ENCODE measurements at places on chromosomes 16 and 17.

GRCh38 chr17:38711792-38712571 lies 6.9 kb downstream of the MLLT6 start:
- DNase-seq, result no peak

- DNase-seq, result no peak
Observed at GRCh38 chr17:81536299-81537290, 8.4 kb downstream of the FSCN2 start.

DNA sequence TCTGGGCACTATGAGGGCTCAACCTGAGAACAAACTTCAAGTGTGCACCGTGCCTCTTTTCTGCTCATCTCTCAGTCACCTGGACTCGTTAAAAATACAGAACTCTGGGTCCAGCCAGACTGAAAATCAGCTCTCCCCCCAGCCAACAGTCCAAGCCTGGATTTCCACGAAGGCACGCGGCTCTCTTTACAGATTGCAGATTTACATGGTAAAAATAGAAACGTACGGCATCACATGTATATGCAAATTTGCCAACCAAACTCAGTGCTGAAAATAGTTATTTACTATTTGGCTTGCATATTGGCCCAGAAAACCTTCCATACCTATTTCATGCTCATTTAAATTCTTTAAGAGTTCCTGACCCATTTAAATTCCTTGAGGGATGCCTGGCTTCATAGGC lies 315.8 kb downstream of the MAF start:
- no peak for DNase-seq

DNA sequence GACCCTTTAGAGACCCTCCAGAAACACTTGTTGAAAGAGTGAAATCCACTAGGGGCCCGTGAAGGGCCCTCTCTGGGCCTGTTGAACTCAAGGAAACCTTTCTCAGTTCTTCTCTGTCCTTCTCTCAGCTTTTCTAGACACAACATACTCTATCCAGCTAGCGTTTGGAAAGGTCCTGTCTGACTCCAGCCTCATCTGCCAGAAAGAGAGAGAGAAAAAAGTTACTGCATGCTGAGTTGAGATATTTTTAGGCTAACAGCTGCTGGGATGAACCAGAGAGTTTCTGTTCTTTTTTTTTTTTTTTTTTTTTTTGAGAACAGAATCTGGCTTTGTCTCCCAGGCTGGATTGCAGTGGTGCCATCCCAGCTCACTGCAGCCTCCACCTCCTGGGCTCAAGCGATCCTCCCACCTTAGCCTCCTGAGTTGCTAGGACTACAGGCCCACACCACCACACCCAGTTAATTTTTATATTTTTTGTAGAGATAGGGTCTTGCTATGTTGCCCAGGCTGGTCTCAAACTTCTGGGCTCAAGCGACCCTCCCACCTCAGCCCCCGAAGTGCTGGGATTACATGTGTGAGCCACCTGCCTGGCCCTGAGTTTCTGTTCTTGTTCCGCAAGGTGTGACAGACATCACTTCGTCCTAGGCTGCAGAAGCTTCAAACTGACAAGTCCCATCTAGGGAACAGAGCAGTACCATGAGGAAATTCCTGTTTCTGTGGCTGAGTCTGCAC lies 14.9 kb upstream of the TEX2 start:
- no peak for DNase-seq

DNA sequence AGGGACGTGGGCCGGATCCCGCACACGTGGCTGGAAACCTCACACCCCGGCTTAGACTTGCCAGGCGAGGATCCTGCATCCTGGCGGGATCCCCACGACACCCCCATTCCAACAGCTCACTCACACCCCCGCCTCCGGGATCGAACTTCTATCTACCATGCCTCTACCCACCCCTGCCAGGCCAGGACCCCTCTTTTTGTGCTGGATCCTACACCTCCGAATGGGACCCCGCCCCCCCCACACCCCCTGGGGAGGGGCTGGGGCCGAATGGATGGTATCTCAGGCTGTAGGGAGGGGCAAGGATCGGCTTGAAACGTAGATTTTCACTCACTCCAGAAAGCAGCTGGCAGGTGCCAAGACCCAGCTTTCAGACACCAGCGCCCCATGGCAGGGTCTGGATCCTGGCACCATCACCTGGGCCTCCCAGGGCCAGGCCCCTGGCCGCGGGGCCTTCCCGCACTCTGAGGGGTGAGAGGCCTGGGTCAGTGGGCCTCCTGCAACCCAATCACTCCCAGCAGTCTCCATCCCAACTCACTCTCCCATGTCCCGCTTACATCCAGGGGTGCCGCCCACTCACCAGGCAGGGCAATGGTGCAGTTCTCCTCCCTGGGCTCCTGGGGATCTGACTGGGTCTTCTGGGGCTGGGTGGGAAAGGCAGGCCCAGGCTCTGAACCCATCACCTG lies 6.7 kb downstream of the PRSS36 start:
- DNase-seq, result no peak

GRCh38 chr17:50693036-50693682 lies 14.6 kb downstream of the ANKRD40 start:
- no peak for DNase-seq

- DNase-seq, result no peak
Observed at GRCh38 chr16:8646326-8647053, 25.0 kb downstream of the METTL22 start.

- DNase-seq, result no peak
Observed at GRCh38 chr17:81550830-81551457, 1.2 kb downstream of the FAAP100 start.

GRCh38 chr17:35788477-35789368 lies 6.7 kb downstream of the MMP28 start:
- peak; percentile 12 for DNase-seq

DNA sequence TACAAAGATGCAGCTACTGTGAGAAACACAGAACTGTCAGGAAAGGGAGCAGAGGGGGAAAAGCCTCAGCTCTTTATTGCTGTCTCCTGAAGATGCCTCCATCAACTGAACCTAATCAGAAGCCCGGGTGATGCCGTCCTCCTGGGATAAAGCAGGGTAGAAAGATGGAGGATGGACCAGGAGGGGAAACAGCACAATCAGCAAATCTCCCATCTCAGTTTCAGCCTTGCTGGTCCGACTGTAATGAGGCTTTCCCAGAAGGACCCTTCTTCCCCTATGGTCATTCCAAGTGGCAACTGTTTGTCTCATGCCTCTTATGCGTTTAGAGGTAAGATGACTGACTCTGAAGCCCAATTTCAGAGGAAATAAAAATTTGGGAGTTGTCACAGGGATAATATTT lies 24.3 kb downstream of the ZFP1 start:
- no peak for DNase-seq

DNA sequence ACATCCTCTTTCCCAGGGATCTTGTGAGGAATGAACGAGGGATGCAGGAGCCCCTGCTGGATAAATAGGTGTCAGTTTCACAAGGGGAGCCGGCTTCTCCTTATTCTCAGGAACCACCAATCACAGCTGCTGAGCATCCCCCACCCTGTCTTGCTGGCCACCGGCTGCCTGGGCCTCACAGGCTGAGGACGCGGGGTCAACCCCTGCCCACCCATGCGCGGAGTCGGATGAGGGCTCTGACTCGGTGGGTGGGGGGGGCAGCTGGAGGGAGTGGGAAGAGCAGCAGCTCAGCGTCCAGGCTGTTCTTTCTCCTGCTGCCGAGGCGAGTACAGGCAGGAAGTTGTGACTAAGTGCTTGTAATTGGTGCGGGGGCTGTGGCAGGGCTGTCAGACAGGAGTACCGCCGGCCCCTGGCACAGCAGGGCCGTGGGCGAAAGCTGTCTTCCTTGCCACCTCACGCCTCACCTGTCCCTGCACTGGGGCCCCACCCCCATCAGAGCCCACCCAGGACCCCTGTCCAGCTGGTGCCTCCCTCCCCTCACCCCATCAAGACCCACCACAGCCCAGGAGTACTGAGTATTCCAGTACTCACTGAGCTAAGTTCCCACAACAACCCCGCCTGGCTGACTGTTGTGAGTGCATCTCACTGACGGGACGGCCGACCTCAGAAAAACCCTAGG lies 11.0 kb upstream of the DPEP1 start:
- DNase-seq, result peak; percentile 35

GRCh38 chr17:40069751-40070708 lies 7.3 kb downstream of the THRA start:
- DNase-seq, result peak; percentile 56

- DNase-seq, result no peak
Observed at GRCh38 chr16:37511-37910, 15.9 kb downstream of the POLR3K start.

- peak; percentile 64 for DNase-seq
Observed at GRCh38 chr17:4626734-4627256, 14.7 kb downstream of the ALOX15 start.

- DNase-seq, result no peak
Observed at GRCh38 chr17:66221755-66222530, 7.3 kb downstream of the APOH start.

DNA sequence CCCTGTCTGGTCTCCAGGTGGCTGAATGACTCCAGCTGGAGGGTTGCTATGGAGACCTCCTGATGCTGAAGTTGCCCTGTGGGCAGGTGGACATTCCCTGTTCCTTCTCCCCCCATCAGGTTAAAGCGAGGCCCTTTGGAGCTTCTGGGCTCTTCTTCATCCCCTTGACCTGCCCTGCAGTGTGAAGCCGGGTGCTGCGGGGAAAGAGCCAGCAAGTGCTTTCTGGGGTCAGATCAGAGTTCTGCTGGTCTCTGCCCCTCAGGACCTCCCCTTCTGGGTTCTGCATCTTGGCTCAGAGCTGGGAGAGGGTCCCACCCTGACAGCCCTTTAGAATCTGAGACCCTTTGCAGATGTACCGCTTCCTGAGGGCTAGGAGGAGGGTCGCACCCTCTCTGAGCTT lies 25.1 kb downstream of the NKD1 start:
- no peak for DNase-seq

DNA sequence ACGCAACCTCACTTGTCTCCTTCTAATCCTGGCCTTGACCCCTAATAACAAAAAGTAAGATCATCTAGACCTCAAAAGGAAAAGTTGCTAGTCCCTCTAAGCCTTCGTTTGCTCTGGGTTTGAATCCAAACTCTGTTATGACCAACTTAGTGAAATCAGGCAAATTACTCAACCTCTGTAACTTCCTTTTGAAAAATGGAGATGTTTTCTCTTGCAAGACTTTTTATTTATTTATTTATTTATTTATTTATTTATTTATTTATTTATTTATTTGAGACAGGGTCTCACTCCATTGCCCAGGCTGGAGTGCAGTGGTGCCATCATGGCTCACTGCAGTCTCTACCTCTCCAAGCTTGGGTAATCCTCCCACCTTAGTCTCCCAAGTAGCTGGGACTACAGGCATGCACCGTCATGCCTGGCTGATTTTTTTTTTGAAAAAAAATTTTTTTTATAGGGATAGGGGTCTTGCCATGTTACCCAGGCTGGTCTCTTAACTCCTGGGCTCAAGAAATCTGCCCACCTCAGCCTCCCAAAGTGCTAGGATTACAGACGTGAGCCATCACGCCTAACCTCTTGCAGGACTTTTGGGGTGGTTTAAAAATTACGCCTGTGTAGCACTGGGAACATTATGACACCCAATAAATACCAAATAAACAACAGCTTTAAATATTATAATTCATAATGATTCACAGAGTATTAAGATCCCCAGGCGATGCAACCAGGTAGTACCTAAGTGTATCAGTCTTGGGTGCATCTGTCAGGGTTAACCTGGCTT lies 63.4 kb downstream of the PITPNC1 start:
- no peak for DNase-seq

GRCh38 chr16:85455534-85455933 lies 157.6 kb upstream of the GSE1 start:
- DNase-seq, result no peak

- DNase-seq, result no peak
Observed at GRCh38 chr16:1907226-1907860, 10.9 kb downstream of the HS3ST6 start.

DNA sequence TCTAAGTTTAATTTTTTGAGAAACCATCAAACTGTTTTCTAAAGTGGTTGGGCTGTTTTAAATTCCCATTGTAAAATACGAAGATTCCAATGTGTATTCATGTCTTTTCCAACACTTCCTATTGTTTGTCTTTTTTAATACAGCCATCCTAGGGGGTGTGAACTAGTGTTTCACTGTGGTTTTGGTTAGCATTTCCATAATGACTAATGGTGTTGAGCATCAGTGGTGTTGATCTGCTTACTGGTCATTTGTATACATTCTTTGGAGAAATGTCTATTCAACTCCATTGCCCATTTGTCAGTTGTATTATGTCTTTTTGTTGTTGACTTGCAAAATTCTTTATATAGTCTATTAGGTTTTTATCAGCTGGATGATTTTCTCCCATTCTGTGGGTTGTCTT lies 239.2 kb upstream of the AXIN2 start:
- DNase-seq, result no peak

DNA sequence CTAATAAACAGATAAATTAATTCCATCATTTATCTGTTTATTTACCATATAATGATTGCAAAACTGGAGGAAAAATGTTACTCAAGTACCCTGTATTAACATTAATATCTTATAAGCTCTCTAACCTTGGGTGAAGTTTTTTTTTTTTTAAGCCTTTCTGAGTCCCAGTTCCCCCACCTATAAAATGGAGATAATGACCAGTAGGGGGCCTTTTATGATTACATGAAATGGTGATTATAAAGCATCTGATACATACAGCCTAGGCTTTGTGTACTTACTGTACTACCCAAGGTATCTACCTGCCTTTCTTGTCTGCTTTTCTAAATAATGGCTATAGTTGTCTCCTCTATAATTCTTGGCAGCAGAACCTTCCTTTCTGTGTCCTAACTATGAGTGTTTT lies 22.6 kb downstream of the LRRC36 start:
- DNase-seq, result peak; percentile 47

GRCh38 chr17:28398280-28398981 lies 7.6 kb downstream of the SLC46A1 start:
- DNase-seq, result no peak

DNA sequence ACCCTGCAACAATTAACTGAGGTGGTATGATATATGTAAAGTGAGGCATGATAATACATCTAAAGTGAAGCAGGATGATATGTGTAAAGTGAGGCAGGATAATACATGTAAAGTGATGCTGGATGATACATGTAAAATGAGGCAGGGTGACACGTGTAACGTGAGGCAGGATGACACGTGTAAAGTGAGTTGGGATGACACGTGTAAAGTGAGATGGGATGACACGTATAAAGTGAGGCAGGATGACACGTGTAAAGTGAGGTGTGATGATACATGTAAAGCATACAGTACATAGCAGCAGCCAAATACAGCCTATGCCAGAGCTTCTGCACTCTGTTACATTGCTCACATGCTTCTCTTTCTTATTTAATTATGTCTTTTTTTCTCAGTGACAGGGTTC lies 184.4 kb upstream of the FOXF1 start:
- no peak for DNase-seq

All from OCI-M1 (cell line).